ENCODE measurements at places on chromosomes 5 and 9.

GRCh38 chr5:163381832-163382231 lies 55.6 kb upstream of the CCNG1 start:
- no peak for DNase-seq

DNA sequence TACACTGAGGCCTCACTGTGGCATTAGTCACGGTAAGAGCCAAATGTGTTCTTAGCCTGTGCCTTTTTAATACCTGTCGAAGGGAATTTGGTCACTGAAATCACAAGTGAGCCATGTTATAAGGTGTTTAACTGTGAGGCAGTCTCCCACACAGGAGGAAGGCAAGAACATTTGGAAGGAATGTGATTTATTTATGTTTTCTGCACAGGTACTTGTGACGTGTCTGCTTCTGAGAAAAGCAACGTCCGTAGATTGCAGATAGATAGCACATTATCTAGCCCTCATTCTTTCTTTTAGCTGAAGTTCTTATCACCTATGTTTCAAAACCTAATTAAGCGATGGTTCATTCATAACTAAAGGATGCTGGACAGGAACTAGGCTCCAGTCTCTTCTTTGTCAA lies 19.0 kb upstream of the SMARCA2 start:
- DNase-seq, result no peak

DNA sequence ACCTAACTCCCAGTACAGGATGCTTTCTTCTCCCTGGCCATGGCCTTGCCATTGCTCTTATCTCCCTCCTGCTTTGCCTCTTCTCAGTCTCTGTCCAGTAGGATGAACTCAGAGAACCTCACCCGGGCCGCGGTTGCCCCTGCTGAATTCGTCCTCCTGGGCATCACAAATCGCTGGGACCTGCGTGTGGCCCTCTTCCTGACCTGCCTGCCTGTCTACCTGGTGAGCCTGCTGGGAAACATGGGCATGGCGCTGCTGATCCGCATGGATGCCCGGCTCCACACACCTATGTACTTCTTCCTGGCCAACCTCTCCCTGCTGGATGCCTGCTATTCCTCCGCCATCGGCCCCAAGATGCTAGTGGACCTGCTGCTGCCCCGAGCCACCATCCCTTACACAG lies at the start of gene OR5C1:
OR5C1 (plus strand) TSS at position 103 of the 400 bp plus-strand sequence; CDS start at position 103, 0 bp downstream.
- no peak for DNase-seq

DNA sequence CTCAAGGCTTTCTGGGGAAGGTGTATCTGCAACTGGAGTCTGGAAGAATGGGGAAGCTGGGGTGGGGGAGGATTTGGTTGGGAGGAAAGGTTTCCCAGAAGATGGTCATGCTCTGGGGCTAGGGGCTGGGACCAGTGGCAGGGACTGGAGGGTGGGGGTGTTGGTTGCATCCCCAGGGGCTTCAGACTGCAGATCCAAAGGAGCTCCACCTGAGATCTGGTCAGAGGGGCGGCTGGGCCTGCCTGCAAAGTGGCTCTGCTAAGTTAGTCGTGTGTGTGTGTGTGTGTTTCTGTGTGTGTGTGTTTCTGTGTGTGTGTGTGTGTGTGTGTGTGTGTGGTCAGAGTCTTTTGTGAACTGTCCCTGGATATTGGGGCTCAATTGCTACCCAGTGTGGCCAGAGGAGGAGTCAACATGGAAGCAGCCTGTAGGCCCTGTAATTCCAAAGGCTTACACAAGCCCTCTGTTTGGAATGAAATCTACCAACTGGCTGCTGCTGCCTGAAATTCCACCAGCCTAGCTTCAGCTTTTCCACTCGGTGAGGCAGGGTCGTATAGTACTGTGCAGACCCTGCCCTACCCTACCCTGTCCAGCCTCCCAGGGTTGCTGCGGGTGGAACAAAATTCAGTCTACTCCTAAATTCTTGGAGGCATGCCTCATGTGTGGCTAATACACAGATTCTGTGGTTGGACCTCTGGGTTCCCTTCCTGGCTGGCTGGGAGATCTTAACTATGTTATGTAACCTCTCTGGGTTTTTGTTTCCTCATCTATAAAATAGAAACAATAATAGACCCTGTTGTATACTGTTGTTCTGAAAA lies 12.5 kb upstream of the SYNPO start:
- DNase-seq, result no peak

DNA sequence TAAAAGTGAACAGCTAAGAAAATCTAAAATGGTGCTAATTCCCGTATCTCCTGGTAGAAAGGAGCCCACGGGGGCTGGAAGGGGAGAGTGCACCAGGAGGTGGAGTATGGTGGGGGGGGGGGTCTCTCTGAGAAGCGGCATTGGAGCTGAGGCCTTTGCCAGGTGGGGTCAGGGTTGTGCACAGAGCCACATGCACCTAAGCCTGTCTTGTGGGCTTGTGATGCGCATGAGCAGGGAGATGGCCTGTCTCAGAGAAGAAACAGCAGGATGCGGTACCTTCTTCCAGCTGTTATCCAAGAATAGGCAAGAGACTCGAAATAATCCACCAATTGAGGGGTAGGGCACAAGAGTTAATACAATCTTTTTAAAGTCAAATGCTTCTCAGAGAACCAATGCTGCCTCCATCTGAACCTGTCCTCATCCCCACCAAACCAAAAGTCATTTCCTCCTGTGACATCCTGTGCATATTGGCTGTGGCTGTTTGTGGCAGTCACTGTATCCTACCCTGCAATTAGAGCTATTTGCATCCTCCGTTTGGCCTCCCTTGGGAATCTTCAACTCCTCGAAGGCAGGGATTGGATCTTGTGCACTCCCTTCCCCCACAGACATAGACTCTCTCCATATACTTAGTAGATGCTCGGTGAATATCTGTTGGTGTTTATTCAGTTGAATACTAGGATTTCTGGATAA lies 45.4 kb downstream of the FGF1 start:
- DNase-seq, result no peak

GRCh38 chr5:32315221-32316014 lies 2.7 kb upstream of the MTMR12 start:
- no peak for DNase-seq

DNA sequence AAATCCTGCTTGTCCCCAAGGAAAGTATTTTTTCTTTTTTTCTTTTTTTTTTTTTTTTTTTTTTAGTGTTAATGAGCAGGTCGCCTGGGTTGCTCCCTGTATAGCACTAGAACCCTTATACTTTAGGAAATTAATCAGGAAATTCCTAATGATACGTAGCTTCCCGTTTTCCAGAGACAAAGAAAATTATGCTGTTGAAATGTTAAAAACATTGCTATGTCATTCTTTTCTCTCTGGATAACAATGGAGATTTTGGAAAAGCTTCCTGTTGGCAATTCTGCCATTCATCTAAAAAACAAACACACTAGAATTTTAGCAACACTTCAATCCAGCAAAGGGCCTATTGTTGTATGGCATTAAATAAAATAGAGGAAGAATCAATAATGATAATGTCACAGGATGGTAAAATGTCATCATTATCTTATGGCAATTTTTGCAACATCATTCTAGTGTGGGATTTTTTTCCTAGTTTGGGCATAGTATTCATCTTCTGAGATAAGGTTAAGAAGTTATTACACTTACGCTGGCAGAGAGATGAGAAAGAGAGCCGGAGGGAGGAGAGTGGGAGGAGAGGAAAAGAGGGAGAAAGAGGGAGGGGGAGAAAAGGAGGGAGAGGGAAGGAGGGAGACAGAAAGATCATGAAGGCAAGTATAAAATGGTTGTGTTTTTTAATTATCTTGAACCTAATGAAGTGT lies 315.8 kb upstream of the PDE4D start:
- DNase-seq, result no peak

GRCh38 chr5:176806137-176806536 lies 4.2 kb upstream of the UNC5A start:
- DNase-seq, result no peak

DNA sequence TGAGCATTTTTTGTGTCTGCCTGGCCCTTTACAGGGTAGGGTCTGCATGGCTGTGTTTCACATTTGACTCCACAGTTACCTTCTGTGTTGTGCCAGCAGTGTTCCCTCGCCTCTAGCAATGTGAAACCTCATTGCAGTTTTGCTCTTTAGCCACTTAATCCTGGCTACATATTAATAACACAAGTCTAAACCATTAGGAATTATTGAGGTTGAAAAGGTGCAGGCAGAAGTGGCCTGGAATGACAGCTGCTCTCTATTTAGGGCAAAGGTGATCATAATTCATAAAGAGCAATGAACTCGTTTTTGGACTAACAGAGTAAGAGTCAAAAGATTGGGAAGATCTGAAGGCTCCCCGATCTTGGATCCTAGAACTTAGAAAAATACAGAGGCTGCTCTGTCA lies 176.7 kb upstream of the RAD23B start:
- DNase-seq, result no peak

DNA sequence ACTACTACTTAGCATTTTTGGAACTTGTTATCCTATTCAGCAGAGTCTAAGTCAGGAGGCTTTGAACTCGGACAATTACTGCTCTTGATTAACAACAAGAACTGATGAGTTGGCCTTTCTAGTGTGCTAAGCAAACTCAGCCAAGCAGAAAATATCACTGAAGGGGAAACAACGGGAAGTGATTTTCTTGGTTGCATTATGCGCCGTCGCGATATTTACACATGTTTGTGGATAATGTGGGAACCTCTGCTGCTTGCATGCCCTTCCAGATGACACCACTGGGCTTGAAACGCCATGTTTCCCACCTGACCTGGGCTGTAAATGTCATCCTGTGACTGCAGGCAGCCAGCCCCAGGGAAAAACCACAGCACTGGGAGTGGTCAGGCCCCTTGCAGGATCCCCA lies 205.5 kb downstream of the PAX5 start:
- DNase-seq, result no peak

DNA sequence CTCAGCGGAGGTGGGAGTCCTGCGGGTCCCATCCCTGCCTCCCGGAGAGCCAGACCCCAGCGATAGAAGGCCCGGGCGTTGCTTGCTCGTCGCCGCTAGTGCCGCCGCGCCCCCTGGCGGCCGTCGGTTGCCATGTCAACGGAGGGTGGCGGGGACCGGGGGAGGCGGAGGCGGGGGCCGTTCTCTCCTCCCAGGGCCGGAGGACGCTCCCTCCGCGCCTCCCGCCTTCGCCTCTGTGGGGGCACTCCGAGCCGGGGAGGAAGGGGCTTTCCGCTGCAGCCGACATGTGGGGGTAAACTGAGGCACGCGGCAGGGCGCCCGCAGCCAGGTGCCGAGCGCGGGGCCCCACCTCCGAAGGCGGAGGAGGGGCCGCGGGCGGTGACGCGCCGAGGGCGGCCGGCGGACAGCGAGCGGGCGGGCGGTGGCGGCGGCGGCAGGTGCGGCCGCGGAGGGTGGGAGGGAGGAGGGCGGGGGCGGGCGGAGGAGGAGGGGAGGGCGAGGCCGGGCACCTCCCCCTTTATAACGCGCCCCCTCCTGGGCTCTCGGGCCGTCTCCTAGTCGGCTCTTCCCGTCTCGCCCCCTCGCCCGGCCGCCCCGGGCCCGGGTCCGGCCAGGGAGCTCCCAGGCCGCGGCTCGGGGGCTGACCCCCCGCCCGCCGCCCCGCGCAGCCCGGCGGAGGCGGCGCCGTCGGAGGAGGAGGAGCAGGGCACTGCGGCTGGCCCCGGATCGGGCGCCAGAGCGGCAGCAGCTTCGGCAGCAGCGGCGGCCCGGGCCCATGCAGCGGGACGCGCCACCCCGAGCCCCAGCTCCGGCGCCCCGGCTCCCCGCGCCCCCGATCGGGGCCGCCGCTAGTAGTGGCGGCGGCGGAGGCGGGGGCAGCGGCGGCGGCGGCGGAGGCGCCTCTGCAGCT lies 556 bp upstream of the CDK9 start:
- DNase-seq, result peak; percentile 91

- DNase-seq, result no peak
These were observed 1.0 kb downstream of the FAM53C start for GRCh38 chr5:138339091-138339456.

- no peak for DNase-seq
These were observed 49.0 kb downstream of the DAPK1 start for GRCh38 chr9:87546704-87547103.

DNA sequence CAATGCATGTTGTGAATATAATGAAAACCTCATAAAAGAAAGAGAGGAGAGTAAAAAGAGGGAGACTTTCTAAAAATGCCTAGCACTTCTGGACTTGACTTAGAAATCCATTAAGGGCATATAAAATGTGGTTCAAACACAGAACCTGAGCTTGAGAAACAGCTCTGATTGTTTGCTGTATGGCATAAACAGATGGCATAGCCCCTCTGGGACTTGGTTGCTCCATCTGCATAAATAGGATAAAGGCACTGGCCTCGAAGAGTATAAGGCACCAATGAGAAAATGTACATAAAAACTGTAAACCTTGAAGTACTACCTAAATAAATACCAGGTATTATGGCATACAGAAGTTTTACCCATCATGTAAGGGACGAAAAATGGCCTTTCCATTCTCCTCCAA lies 23.8 kb downstream of the MRPS27 start:
- DNase-seq, result no peak

- no peak for DNase-seq
These were observed 1038.3 kb downstream of the TLE1 start for GRCh38 chr9:80651044-80651443.

- DNase-seq, result no peak
These were observed 305.9 kb downstream of the SLIT3 start for GRCh38 chr5:168995024-168995423.

DNA sequence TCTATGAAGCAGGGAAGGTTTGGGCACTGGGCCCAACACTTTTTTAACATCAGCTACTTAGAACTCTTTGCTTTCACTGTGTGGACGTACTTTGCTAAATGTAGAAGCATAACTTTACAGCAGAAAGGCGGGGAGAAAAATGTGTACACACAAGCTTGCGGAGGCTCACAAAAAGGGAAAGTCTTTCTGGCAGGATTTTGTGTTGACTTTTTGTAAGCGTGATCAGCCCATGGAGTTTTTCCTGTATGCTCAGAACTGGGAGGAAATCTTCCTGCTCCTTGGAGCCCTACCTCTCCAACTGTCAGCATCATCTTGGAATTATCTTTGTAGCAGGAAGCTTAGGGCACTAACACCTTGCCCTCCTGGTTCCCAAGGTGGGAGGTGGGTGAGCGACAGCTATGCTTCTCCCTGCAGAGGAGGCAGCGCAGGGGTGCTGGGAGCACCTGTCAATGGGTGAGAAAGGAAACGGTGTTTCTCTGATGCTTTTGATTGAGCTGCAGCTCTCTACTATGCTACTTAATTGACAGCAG lies 321.9 kb downstream of the GADD45G start:
- no peak for DNase-seq

GRCh38 chr9:118618084-118618483 lies 751.2 kb downstream of the BRINP1 start:
- no peak for DNase-seq

GRCh38 chr5:55063899-55064298 lies 38.5 kb upstream of the GZMA start:
- DNase-seq, result no peak

Measured in GM06990 (cell line).